ENCODE measurements at places on chromosomes 11 and 22.

DNA sequence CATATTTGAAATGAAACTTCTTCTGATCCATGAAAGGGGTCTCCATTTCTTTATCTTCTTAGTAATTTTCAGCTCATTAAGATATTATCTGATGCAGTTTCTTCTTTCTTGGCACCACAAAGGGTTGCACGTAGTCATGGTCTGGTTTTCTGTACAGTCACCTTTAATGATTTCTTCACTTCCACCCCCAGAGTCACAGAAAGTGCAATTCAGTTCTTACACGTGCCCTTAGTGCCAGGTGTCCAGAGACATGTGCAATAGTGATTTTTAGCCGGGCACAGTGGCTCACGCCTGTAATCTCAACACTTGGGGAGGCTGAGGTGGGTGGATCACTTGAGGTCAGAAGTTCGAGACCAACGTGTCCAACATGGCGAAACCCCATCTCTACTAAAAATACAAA, 202.8 kb upstream of the MTNR1B start:
- no peak for DNase-seq

GRCh38 chr11:62458212-62459002, 39.6 kb downstream of the SCGB1A1 start:
- no peak for DNase-seq

- DNase-seq, result peak; percentile 77
These were observed 34.3 kb downstream of the ETS1 start for GRCh38 chr11:128552783-128553661.

DNA sequence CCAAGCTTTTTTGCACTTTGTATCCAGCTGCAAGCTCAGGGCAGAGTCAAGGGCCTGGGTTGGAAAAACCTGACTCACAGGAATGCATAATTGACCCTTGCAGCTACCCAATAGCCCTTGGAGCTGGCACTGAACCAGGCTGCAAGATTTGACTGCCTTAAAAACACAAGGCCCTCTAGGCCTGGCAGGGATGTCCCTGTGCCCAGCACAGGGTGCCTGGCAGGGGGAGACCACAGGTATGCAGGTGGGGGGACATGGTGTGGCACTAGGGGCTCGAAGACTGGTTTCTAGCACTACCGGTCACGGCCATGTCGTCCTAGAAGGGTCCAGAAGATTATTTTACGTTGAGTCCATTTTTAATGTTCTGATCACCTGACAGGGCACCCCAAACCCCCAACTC, 30.2 kb downstream of the SBF1 start:
- DNase-seq, result no peak

DNA sequence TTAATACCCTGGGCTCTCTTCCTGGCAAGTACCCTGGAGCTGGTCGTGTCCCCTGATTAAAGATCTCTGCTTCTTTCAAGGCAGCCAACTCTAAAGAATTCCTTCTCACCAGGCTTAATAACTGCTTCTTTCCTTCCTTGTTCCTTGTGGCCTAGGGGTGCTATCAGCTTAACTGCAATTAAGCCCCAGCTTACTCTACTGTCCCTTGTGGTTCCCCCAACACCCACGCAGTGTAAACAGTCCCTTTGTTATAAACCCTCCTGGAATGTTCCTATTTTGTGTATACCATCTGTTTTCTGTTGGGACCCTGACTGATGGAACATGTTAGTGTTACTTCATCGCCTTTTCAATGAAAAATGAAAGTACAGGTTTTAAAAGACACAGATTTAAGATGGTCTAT, 126.4 kb upstream of the KIRREL3 start:
- no peak for DNase-seq

DNA sequence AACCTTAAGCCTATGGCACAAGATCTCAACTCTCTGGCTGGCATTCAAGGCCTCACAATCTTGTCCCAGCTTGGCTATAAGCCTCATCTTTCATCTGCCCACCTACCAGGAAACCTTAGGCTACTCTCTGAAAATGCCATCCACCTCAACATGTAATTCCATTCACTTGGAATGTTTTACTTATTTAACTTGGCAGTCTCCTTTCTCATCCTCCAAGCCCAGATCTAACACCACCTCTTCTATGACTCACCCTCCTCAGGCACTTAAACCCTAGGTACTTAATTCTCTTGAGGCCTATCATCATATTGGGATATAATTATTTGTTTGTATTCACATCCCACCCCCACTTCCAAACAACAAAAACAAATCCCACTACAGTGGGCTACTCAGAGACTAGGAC, 15.0 kb downstream of the POGLUT3 start:
- no peak for DNase-seq

GRCh38 chr11:44437122-44437521, 127.2 kb upstream of the ALX4 start:
- no peak for DNase-seq

GRCh38 chr11:105034813-105035620, at the start of gene CASP1:
Gene CASP1, minus strand, starts transcription at chr11:105035144. Its CDS starts 31 bp downstream, at chr11:105035113.
- peak; percentile 83 for DNase-seq

DNA sequence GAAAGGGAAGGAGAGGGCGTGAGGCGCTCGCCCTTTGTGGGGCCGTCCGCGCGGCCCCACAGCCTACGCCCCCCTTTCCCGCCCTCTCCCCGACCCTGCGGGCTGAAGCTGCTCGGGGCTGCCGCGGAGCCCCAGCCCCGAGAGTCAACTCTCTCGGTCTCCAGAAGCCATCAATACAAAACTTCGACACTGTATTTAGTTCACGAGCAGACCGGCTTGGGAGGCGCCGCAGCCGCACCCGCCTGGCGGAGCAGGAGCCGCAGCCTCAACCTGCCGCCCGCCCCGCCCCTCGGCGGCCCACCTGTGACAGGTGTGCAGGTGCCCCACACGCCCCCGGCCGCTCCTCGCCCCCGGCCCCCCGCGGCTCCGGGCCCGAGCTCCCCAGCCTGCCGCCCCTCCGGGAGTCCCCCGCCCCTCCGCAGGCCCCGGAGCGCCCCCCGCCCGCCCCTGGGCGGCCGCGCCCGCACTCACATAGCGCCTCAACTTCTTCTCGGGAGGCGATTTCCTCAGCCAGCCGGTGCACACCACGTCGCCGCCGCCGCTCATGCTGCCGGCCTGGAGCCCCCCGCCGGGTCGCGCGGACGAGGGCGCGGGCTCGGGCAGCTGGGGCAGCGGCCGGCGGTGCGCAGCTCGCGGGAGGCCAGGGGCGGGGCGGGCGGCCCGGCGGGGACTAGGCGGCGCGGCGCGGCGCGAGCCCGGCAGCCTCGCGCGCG, at the start of gene GAB2:
Gene GAB2 (minus strand): TSS at position 646 of the 713 bp plus-strand sequence. CDS start 100 bp downstream, at position 546.
- DNase-seq, result no peak

DNA sequence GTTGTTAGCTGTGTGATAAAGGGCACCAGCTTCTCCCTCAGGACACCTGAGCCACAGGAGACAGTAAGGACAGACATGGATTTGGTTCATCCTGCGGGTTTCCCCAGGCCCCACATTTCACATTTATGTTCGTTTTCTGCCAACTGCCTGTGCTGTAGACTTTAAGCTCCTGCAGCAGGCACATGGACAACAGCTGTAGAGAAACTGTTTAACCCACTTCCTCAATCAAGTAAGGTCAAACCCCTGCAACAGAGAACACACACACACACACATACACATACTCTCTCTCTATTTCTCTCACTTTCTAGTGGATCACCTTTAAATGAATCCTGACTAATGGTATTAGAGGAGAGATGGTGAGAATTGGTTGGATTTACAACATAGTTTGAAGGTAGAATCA, 90.7 kb downstream of the C11orf87 start:
- DNase-seq, result no peak

DNA sequence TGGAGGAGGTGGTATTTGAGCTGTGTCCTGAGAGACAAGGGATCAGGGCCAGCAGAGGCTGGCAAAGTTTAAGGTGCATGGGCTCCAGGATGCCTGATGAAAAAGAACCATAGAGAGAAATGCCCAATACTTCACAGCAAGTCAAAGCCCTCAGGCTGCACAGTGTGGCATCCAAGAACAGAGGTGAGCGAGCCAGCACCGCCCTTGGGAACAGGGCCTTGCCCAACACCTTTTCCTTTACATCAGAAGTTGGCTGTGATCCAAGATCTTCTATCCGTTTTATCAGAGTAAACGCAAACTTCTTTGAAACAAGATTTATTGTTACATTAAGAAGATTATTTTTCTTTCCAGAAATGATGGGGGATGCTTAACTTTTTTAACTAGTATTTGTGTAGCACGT, 1.4 kb downstream of the B3GNT6 start:
- DNase-seq, result no peak

GRCh38 chr11:72556433-72556832, 117.8 kb downstream of the PDE2A start:
- no peak for DNase-seq

DNA sequence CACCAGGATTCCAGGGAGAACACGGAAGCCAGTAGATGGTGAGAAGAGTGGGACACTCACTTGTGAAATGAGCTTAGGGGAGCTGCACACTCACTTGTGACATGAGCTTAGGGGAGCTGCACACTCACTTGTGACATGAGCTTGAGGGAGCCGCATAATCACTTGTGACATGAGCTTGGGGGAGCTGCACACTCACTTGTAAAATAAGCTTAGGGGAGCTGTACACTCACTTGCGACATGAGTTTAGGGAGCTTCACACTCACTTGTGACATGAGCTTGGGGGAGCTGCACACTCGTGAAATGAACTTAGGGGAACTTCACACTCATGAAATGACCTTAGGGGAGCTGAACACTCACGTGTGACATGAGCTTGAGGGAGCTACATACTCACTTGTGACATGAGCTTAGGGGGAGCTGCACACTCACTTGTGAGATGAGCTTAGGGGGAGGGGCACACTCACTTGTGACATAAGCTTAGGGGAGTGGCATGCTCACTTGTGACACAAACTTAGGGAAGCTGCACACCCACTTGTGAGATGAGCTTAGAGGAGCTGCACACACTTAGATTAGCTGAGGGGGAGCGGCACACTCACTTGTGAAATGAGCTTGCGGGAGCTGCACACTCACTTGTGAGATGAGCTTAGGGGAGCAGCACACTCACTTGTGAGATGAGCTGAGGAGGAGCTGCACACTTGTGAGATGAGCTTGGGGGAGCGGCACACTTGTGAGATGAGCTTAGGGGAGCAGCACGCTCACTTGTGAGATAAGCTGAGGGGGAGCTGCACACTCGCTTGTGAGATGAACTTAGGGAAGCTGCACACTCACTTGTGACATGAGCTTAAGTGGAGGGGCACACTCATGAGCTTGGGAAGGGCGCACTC, 59.0 kb downstream of the NCAPD3 start:
- DNase-seq, result no peak

DNA sequence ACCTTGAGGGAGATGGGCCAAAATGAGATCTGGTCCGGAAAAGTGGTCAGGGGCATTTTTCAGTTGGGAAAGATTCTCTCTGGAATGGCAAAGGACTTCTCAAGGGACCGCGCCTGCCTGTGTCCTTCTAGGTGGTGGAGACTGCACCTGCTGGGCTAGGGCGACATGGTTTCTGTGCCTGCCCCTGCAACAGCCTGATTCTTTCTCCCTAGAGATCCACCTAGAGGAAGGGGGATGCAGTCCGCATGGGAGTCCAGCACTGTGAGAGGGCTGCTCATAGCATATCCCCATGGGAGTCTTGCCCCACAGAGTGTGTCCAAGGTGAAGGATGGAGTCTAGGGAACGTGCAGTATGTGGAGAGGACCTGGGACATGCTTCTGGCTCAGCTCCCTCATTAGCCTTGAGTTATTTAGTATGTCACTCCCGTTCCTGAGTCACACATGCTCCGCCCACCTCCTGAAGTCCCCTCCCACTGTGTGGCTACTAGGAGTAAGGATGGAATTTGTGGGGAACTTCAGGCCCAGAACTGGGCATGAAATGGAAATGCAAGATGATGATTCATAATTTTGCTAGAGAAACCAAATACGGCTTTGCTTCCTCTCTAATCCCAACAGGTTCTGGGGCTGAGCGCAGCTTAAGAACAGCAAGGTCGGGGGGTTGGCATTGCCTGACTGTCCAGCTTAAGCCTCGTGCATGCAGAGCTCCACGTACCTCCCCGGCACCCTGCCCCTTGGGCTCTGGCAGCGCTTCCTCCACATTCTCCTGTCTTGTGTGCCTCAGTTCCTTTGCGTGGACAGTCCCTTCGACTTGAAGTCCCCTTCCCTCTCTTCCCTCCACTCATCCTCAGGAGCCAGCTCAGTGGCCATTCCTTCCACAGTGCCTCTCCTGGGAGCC, 35.0 kb downstream of the GRIK4 start:
- DNase-seq, result peak; percentile 20

DNA sequence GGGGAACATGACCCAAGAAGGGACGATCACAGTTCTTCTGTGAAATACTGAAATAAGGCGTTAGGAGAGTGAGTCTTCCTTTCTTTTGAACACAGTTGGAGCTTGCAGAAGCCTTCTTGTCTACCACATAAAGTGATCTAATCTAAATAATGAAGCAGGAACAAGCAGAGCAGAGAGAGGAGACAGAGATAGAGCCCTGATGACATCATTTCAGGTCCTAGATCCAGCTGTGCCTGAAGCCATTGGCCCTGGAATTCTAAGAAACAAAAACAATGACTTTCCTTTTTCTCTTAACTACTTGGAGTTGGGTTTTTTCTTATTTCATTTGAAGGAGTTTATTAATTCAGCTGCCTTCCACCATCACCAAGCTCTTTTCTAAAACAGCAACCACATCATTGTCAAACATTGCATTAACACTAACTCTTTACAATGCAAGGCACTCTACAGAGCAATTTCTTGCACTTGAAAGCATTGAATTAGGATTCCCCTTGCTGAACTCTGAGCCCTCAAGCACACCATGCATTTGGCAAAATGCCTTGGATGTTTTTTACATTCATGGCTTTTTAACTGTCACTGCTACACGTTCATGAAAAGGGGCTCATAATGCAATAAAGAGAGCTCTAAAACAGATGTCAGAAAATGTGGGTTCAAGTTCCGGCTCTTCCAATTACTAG, 117.2 kb upstream of the TIMP3 start:
- no peak for DNase-seq

DNA sequence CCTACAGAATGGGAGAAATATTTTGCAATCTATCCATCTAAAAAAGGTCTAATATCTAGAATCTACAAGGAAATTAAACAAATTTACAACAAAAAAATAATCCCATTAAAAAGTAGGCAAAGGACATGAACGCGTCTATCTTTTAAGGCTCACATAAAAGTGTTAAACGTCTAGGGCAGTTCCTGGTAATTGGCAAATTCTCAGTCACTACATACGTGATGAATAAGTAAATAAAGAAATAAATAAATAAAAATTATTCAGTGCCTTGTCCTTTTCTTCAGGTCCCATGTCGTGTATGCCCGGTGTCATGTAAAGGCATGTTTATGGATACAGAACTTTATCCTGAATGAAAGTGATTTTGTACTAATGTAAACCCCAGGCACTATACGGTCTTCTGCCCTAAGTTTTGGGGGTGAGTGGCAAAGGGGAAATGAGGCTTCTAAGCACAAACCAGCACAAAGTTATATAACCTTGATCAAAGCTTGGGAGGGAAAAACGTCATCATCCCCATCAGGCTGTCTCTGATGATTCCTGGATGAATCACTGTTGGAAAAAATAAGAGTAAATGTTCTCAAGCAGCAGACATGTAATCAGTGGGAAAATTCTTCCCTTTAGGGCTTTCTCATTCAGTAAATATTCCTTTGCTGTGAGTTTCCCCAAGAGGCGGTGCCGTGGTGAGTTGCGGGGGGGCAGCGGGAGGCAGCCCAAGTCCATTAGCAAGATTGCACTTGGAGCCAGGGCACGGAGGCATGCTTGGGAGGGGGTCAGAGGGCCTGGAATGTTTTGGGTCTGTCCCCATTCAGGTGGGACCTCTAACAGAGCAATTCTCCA, 30.4 kb upstream of the MICAL2 start:
- no peak for DNase-seq

GRCh38 chr11:116519499-116519898, 253.3 kb downstream of the BUD13 start:
- no peak for DNase-seq

All from inflammatory macrophage treated with lipopolysaccharide for 1 hour (primary cell).